Lower leg skin (tissue), 4 donors: ENCODE measurements at places on chromosomes 12 and 14. TPM values are rescaled to one million over a fixed set of nuclear protein-coding genes. Genes with fewer than 3 reads are reported as not detected.

DNA sequence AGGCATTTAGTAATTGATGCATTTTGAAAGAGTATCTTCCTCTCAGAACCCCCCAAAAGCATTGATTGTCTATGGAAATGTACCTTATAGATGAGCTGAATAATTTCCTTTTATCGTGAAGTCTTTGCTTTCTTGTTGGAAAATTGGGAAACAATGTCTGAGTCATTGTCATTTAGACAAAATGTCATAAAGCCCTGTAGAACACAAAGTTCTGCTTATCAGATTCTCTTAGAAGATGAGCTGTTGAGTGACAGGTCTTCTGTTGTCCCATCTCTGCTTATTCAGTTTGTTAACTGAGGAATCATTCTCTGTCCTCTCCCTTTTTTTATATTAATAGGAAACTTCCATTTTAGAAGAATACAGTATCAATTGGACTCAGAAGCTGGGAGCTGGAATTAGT, 22.9 kb downstream of the MAPKAPK5 start:
- no peak for DNase-seq

DNA sequence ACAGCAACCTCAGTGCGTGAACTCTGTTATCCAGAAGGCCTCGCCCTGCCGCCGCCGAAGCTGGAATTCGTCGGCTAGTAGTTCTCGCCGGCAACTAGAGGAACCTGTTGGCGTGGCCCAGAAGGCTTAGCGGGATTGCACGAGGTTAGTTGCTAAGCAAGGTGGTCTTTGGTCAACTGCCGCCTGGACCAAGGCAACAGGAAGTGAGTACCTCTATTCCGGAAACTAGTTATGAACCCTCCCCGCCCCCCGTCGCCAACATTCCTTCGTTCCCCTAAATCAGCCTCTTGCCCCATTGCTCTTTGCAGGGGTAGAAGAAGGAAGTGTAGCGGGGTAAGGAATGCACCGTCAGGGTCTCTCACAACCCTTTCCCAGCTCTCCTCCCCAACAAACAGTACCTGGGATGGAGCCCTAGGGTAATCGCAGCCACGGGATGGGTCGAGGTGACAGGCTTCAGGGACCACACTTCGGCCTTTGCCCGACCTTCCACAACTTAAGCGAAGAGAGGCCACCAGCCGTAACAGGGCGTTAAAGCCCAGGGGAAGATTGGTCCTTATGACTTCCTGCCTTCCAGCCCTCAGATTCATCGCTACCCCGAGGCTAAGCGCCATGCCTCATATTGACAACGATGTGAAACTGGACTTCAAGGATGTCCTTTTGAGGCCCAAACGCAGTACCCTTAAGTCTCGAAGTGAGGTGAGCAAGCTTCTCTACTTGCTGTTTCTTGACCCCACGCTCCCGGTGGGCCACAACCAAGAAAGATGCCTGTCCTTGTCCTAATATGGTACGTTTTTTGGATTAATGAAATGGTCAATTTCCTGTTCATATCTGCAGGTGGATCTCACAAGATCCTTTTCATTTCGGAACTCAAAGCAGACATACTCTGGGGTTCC, at the start of gene GMPR2:
GMPR2 (plus strand) TSS at position 285 of the 893 bp plus-strand sequence; CDS start at position 610, 325 bp downstream.
- no peak for DNase-seq

- DNase-seq = no peak
These were observed 6.0 kb downstream of the TMCC3 start for GRCh38 chr12:94644141-94644979.

GRCh38 chr12:10197879-10198278, 14.8 kb upstream of the GABARAPL1 start:
- no peak for DNase-seq

DNA sequence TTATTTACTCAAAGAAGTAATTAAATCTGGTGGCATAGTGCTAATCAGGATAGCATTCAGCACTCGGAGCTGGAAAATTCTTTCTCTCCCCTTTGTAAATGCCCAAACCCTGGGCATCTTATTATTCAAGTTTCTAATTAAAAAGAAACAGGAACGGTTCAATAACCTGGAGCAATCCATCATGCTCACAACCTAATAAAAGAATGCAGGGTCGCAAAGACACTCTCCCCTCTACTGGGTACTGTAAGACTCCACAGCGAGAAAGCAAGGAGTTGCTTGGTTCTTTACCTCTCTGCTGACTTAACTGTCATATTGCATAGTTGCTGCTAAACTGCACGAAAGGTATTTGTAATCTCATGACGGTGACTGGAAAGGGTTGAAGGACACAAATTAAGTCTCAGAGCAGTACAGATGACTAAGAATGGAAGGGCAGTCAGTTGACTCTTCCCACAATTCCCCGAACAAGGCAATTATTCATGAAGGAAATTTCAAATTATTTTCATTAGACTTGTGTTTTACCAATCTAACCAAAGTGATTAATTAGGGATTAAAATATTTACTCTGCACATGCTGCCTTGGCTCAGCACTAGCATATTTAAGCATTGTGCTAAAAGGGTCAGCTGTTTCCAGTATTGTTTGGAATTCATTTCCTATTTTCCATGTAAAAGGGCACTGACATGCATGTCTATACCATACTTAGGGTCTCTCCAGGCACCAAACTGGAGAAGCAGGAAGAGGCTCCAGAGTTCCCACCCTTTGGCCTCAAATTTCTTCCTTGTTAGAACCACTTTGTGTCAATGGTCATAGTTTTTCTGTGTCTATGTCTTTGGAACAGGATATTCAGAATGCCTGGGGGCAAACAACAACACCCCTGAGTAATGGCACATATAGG, 182.2 kb downstream of the EXOC5 start:
- no peak for DNase-seq

- no peak for DNase-seq
These were observed 32.8 kb downstream of the SH2B3 start for GRCh38 chr12:111438481-111438880.

GRCh38 chr12:10279937-10280336, 27.7 kb upstream of the KLRD1 start:
- no peak for DNase-seq

DNA sequence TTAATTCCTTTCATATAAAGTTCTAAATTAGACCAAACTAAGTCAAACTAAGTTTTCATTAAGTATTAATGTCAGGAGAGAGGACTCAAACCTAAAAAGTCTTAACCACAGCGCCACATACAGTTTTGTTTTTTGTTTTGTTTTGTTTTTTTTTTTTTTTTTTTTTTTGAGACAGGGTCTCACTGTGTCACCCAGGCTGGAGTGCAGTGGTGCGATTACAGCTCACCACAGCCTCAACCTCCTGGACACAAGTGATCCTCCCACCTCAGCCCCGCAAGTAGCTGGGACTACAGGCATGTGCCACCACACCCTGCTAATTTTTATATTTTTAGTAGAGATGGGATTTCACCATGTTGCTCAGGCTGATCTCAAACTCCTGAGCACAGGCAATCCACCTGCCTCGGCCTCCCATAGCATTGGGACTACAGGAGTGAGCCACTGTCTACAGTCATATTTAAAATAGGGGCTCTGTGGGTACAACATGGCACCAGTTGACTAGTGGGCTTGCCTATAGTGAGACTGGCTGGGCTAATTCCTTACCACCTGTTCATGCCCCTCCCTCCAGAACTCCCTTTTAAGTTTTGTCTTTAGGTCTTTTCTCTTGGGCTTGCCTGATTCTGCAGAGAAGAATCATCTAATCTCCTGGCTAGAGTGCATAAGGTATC, 110.2 kb downstream of the PPP2R5E start:
- DNase-seq = no peak

GRCh38 chr12:27838543-27839185, 58.6 kb upstream of the MANSC4 start:
- DNase-seq = no peak

DNA sequence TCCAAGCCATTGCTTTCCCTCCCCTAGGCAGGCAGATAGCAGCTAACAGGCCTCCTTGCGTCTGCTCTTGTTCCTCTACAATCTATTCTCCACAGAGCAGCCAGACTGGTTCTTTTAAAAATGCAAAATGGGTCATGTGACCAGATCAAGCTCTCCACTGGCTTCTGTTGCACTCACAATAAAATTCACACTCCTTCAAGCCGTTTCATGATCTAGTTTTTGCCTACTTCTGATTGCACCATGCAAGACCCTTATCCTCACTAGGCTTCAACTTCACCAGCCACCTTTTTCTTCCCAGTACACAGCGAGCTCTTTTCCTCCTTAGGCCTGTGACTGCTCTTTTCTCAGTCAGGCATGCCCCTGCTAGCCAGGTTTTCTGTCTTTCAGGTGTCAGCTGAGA, 6.1 kb upstream of the KRAS start:
- no peak for DNase-seq

DNA sequence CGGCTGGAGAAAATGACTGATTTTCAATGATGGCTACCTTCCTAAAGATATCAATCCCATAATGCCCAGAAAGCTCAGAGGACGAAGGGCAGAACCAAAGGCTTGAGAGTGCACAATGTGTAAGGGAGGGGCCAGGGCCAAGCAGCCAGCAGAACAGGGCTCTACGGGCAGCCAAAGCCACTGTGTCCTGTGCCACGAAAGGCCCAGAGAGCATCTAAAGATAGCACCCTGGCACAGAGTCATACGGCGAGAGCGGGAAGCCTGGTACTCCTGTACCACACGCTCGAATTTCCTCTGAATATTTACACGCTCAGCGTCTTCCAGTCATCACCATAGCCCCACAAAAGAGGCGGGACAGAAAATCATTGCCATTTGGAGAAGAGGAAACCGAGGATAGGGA, 39.5 kb downstream of the PRMT8 start:
- peak; percentile 37 for DNase-seq

GRCh38 chr12:125249066-125249824, 184.0 kb downstream of the AACS start:
- DNase-seq = no peak

DNA sequence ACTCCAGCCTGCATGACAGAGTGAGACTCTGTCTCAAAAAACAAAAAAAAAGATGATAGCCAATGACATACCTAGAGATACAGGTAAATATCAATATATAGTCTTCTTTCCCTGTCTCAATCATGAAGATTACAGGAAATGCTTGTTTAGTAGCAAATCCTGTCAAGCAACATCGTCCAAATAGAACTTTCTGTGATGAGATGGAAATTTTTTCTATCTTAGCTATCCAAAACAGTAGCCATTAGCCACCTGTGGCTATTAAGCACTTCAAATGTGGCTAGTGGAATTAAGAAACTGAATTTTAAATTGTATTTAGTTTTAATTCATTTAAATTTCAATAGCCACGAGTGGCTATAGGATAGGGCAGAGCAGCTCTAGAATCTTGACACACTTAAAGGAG, 33.2 kb upstream of the RIC8B start:
- no peak for DNase-seq

DNA sequence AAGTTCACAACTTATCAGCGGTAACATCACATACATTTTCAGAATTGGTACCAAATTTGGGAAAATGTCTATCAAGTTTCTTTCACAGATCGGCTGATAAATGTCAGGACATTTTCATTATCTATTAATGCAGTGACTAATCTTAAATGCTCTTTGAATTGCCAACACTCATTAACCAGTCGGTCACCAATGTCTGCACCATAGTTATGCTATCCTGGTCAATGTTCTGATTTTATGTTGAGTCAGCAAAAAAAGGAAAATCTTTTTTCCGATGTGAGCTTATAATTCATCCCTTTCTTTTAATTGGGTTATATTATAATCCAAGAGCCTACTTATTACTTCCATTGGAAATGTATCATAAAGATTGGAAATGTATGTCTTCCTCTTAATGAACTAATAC, 77.2 kb downstream of the NTF3 start:
- DNase-seq = no peak

DNA sequence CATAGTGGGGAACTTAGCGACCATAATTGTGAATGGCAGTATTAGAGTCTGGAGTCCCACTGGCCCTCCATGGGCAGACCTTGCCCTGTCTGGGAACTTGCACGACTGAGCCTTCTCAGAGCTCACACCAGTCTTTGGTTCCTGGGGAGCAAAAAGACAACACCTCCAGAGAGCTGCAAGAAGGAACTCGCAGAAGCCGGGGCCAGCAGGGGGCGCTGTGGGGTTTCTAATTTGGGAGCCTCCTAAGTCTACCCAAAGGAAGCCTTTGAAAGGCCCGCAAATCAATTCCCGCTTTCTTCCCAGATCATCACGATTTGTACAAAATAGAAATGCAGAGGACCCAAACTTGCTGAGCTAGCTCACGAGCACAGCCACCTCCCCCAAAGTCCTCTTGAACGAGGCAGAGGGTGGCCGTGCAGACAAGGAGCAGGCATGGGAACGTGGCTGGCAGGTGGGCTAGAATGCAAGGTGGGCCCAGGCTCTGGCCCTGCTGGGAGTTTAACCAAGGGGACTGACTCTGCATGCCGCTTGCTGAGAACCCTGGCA, 46.3 kb upstream of the FBXO21 start:
- DNase-seq = peak; percentile 69

DNA sequence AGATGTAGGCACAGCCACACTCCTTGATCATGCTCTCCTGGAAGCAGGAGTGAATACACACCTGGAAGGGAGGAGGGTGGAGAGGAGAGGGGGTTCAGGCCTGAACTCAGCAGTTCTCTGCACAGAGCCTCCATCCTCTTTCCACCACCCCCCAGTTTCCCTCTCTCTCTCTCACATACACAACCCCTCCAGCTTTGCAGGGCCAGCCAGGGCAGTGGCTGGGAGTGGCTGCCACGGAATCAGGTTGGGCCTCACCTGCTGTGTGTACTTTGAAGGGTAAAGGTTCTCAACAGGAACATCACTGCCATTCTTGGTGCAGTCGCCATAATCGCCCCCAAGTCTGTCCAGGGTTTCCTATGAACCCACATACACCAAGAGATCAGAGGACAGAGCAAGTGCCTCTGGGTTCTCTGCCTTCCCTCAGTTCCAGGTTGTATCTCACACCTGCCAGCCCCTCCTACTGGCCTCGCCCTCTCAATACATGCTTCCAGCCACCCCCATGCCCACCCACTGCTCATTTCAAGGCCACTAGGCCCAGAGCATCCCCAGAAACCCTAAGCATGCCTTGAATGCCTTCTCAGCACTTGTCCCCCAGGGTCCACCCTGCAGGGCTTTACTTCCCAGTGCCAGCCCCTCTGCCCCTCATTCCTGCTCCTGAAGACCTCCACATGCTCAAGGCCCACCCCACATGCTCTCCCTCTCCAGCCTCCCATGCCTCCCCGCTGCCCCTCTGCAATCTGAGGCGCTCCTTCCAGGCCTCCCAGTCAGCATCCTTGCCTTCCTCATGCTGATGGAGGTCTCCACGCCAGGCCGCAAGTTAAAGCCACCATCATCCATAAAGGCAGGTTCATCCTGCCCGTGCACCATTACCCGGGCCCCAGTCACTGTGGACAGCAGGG, 12.9 kb upstream of the TNFRSF1A start:
- no peak for DNase-seq

SOAT2 gene
- 0.63 TPM for total RNA-seq

PITPNM2 gene
- total RNA-seq = 4.9 TPM

RAD9B gene
- total RNA-seq = 1.0 TPM

RPGRIP1 gene
- total RNA-seq = not detected

LRP1-AS gene
- not detected for total RNA-seq

RITA1 gene
- 14.5 TPM for total RNA-seq

MYH6 gene
- total RNA-seq = not detected

GDF3 gene
- not detected for total RNA-seq
